Adipose tissue (tissue), 3 donors: ENCODE measurements at places on chromosomes 2 and 18. TPM values are rescaled to one million over a fixed set of nuclear protein-coding genes. Genes with fewer than 3 reads are reported as not detected.

KIF5C gene
- polyA plus RNA-seq, result 1.2 TPM

GPR148 gene
- not detected for polyA plus RNA-seq

ATL2 gene
- 13.0 TPM for polyA plus RNA-seq

L3MBTL4 gene
- 1.1 TPM for polyA plus RNA-seq

IL18R1 gene
- 4.8 TPM for polyA plus RNA-seq

LAMA1 gene
- polyA plus RNA-seq, result 1.5 TPM

CCDC150 gene
- polyA plus RNA-seq, result 0.11 TPM

ALPG gene
- polyA plus RNA-seq, result not detected

CIDEA gene
- 27.2 TPM for polyA plus RNA-seq

SCYGR4 gene
- 0.22 TPM for polyA plus RNA-seq

DNAH6 gene
- 1.1 TPM for polyA plus RNA-seq

TCF7L1 gene
- polyA plus RNA-seq, result 16.5 TPM

DYNAP gene
- not detected for polyA plus RNA-seq
